ENCODE measurements at places on chromosomes 4 and X. TPM values are rescaled to one million over a fixed set of nuclear protein-coding genes. Genes with fewer than 3 reads are reported as not detected.

Gene CXCL6
- 1.5 TPM for total RNA-seq

DNA sequence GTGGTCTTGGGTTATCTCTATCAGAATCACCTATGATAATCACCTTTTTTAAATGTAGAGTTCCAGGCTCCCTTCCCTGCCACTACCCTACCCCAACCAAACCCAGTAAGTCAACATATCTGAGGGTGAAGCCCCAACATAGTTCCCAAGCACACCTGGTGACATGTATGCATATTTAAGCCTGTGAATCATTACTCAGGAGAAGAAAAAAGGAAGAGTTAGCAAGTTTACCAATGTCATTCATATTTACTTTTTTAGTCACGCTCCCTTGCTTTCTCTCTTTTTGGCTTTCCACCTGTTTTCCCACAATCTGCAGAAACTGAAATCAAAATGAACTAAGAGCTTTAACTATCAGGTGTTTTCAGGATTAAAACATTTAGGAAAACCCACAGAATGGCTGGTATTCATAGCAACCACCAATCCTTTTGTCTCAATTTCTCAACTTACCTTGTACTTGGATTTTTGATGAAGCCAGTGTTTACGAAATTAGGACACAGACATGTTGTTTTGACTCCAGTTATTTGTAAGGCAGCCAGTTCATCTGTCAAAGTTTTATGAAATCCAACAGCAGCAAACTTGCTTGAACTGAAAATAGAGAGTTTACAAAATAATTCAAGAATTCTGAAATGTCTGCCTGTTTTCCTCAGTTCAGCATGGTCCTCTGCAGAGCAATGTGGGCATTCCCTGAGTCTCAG lies 34.0 kb downstream of the HSD17B11 start:
- peak overlapping the region; percentile 13 for H3K27ac ChIP-seq
- H3K4me1 ChIP-seq: no peaks in the 10 kb centered on the region

DNA sequence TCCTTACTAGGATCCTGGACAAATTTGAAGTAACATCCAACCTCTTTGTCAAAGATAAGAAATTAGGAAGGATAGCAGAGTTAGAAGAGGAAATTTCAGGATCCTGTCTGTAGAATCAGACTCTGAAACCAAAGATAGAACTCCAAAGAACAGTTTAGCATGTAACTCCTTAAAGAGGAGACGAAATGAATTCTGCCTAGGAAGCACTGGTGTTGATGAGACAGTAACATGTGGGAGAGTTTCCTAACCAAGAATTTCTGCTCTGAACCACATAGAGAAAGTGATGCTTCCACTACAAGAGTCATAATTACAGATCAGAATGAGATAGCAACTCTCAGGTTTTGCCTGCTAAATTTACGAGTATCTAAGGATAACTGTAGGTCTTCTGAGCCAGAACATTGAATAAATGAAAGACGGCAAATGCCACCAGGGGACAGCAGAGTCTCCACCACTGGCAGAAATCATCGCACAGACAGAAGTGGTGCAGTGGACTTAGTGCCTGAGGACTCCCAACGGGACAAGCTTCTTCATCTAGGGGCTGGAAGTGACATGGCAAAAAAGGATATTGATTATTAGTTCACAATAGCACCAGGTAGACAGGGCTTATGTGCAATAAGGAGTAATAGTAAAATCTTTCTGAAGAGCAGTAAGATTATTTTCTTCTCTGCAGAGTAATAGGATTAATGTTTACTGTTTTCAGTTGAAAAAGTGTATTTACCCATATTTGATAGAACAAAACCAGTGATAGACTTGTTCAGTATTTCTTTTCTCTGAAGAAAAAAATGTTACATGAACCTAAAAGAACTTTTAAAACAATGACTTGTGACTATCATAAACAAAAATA lies 6.7 kb upstream of the PPID start:
- H3K4me3 ChIP-seq: no peak overlapping the region
- H3K36me3 ChIP-seq: no peaks in the 10 kb centered on the region
- H3K4me1 ChIP-seq: no peaks in the 10 kb centered on the region
- H3K27ac ChIP-seq: no peak overlapping the region

DNA sequence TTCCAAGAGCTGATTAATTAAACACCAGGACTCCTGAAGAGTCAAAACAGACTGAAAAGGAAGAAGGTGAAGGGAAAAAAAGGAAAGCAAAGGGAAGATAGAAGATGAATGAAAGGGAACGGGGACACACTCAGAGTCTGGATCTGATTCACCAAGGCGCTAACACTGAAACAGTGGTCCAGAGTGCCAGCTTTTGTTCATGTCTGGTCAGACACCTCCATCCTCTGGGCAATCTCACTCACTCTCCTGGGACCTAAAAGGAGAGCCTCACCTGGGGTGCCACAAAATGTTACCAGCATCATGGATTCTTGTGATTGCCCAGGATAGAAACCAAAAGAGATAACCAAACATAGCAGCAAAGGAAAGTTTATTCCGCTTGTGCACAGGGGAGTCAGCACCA lies 120.3 kb upstream of the AFF2 start:
- H3K4me1 ChIP-seq: peaks cover 7% of the 10 kb centered on the region
- no peaks in the 10 kb centered on the region for H3K27me3 ChIP-seq
- H3K36me3 ChIP-seq: no peaks in the 10 kb centered on the region

- no peaks in the 10 kb centered on the region for H3K27me3 ChIP-seq
- H3K4me1 ChIP-seq: no peaks in the 10 kb centered on the region
- H3K36me3 ChIP-seq: no peaks in the 10 kb centered on the region
- DNase-seq: no peak
- no peak overlapping the region for H3K27ac ChIP-seq
Observed at GRCh38 chrX:126655061-126655460, 102.4 kb upstream of the DCAF12L1 start.

GRCh38 chr4:24850674-24851073 lies 55.3 kb downstream of the SOD3 start:
- no peaks in the 10 kb centered on the region for H3K36me3 ChIP-seq
- no peak overlapping the region for H3K4me3 ChIP-seq
- H3K27me3 ChIP-seq: no peaks in the 10 kb centered on the region

DNA sequence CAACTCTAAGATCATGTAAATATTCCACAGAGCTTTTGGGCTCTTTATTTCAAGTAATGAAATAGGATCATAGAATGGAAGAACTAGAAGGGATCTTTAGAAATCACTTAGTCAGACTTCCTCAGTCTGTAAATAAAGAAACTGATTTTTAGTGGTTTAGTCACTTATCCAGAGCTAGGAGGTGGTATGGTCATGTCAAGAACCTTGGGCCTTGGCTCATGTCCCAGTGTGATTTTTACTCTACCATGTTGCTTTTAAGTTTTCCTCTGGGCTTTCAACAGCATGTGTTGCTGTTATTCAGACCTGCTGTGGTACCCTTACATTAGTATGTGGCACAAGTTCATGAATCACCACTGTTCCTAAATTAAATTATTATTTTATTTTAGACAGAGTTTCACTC lies 184.9 kb downstream of the FRAS1 start:
- peaks cover 12% of the 10 kb centered on the region for H3K4me1 ChIP-seq
- no peak for DNase-seq
- H3K27me3 ChIP-seq: no peaks in the 10 kb centered on the region
- H3K36me3 ChIP-seq: no peaks in the 10 kb centered on the region
- no peak overlapping the region for H3K4me3 ChIP-seq
- no peak overlapping the region for H3K27ac ChIP-seq

- H3K4me1 ChIP-seq: no peaks in the 10 kb centered on the region
- DNase-seq: peak; percentile 22
- H3K27ac ChIP-seq: peak overlapping the region; percentile 32
- no peaks in the 10 kb centered on the region for H3K36me3 ChIP-seq
- H3K4me3 ChIP-seq: no peak overlapping the region
Observed at GRCh38 chr4:109313168-109314133, 11.0 kb upstream of the COL25A1 start.

Measured in neural progenitor cell (in vitro differentiated cells).